ENCODE measurements at places on chromosomes 12 and 14. TPM values are rescaled to one million over a fixed set of nuclear protein-coding genes. Genes with fewer than 3 reads are reported as not detected.

ESRRB gene
- 0.52 TPM for total RNA-seq

DENND5B gene
- 19.3 TPM for total RNA-seq

SYNDIG1L gene
- 1.6 TPM for total RNA-seq

GARIN6 gene
- total RNA-seq: not detected

CLEC1B gene
- total RNA-seq: not detected

KRT78 gene
- total RNA-seq: not detected

KRT73 gene
- total RNA-seq: not detected

SLC5A8 gene
- total RNA-seq: 0.35 TPM

HCAR3 gene
- not detected for total RNA-seq

HIGD1C gene
- not detected for total RNA-seq

CCDC197 gene
- not detected for total RNA-seq

USP5 gene
- total RNA-seq: 97.2 TPM

MAP3K9 gene
- 30.8 TPM for total RNA-seq

ERBB3 gene
- total RNA-seq: 54.4 TPM

AICDA gene
- not detected for total RNA-seq

RITA1 gene
- 33.0 TPM for total RNA-seq

SPIC gene
- not detected for total RNA-seq

TUNAR gene
- total RNA-seq: 54.1 TPM

FBLN5 gene
- total RNA-seq: 4.9 TPM

CCDC85C gene
- 26.8 TPM for total RNA-seq

FAM90A1 gene
- total RNA-seq: not detected

SLC25A47 gene
- total RNA-seq: not detected

DEGS2 gene
- total RNA-seq: 0.35 TPM

ACIN1 gene
- 169 TPM for total RNA-seq

ABCD2 gene
- 0.04 TPM for total RNA-seq

NXPH4 gene
- 4.5 TPM for total RNA-seq

KIF5A gene
- 21.3 TPM for total RNA-seq

CD69 gene
- not detected for total RNA-seq

SERPINA10 gene
- total RNA-seq: not detected

XPOT gene
- total RNA-seq: 145 TPM

LPAR5 gene
- total RNA-seq: 0.89 TPM

EML1 gene
- 18.1 TPM for total RNA-seq

PTGER2 gene
- total RNA-seq: 1.3 TPM

DBX2 gene
- total RNA-seq: not detected

GNG2 gene
- total RNA-seq: 19.0 TPM

OR6C2 gene
- not detected for total RNA-seq

PZP gene
- total RNA-seq: not detected

ASPG gene
- total RNA-seq: 1.4 TPM

FICD gene
- 6.0 TPM for total RNA-seq

KRT6C gene
- total RNA-seq: not detected

STYK1 gene
- total RNA-seq: 1.8 TPM

RASSF9 gene
- 0.35 TPM for total RNA-seq

DHRS2 gene
- 0.42 TPM for total RNA-seq

ENDOU gene
- total RNA-seq: not detected

PPM1H gene
- 41.3 TPM for total RNA-seq

LAG3 gene
- total RNA-seq: 1.0 TPM

CDK2 gene
- total RNA-seq: 27.7 TPM
